ENCODE measurements at places on chromosomes 16 and 17.

GRCh38 chr17:17873450-17873991, 36.7 kb upstream of the SREBF1 start:
- DNase-seq, result no peak

- no peak for DNase-seq
Measured at GRCh38 chr17:64186171-64187092, 56.5 kb upstream of the ERN1 start.

DNA sequence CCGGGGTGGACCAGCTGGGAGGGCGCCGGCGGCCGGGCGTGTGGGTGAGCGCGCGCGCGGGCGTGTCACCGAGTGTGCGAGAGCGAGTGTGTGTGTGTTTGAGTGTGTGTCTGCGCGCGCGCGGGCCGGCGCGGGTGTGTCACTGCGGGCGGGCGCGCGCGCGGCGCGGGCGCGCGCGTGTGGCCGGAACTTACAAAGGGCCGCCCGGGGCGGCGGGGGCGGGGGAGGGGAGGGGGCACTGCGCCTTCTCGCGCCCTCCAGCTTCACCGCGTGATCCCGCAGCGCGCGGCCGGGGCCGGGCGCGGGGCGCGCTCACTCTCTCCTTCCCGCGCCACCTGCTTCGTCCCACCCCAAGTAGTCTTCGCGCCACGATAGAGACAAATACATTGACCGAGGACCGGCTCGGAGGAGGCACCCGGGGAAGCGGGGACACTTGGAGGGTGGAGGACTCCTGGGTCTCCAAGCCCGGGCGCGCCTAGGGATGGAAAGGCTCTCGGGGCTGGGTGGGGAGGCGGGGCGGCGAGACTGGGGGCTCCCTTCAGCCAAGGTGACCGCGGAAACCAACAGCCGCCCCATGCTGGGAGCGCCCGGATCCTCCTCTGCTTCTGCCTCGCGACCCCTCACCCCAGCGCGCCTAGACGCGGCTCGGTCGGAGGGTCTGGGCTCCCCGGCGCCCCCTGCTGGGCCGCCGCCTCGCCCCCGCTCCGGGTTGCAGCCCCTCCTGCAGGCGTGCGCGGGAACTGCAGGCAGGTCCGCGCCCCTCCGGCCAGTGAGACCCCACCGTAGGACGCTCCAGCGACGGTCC, at the start of gene SRCIN1:
TSS of gene SRCIN1 (minus strand) at position 112 of the 805 bp plus-strand sequence. CDS start 247 bp downstream, outside the sequence.
- DNase-seq, result peak; percentile 80

DNA sequence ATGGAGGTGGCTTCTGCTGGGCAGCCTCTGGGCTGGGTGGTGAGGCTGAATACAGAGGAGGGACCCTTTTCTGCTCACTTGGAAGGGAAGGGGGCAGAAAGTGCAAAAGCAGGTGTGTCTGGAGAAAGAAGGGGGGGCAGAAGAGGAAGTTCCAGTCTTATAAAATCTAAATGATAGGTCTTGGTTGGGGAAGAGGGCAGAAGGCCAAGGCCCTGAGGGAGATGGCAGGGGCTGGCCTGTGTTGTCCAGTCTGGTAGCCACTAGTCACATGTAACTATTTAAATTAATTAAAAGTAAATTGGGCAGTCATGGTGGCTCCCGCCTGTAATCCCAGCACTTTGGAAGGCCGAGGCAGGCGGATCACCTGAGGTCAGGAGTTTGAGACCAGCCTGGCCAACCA, 2.5 kb upstream of the CAMKK1 start:
- DNase-seq, result no peak

DNA sequence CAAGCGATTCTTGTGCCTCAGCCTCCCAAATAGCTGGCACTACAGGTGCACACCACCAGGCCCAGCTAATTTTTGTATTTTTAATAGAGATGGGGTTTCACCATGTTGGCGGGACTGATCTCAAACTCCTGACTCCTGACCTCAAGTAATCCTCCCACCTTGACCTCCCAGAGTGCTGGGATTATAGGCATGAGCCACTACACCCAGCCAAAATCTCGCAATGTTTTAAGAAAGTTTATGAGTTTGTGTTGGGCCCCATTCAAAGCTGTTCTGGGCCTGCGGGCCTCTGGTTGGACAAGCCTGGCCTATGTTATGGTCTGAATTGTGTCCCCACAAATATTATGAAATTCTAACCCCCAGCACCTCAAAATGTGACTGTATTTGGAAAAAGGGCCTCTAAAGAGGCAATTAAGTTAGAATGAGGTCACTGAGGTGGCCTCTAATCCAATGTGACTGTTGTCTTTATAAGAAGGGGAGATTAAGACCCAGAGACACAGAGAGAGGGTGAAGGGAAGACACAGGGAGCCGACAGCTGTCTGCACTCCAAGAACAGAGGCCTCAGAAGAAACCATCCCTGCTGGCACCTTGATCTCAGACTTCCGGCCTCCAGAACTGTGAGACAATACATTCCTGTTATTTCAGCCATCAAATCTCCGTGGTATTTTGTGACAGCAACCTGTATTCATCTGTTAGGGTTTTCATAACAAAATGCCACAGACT, 469.9 kb downstream of the HS3ST4 start:
- no peak for DNase-seq

GRCh38 chr16:1469693-1470201, 5.1 kb downstream of the CLCN7 start:
- no peak for DNase-seq

DNA sequence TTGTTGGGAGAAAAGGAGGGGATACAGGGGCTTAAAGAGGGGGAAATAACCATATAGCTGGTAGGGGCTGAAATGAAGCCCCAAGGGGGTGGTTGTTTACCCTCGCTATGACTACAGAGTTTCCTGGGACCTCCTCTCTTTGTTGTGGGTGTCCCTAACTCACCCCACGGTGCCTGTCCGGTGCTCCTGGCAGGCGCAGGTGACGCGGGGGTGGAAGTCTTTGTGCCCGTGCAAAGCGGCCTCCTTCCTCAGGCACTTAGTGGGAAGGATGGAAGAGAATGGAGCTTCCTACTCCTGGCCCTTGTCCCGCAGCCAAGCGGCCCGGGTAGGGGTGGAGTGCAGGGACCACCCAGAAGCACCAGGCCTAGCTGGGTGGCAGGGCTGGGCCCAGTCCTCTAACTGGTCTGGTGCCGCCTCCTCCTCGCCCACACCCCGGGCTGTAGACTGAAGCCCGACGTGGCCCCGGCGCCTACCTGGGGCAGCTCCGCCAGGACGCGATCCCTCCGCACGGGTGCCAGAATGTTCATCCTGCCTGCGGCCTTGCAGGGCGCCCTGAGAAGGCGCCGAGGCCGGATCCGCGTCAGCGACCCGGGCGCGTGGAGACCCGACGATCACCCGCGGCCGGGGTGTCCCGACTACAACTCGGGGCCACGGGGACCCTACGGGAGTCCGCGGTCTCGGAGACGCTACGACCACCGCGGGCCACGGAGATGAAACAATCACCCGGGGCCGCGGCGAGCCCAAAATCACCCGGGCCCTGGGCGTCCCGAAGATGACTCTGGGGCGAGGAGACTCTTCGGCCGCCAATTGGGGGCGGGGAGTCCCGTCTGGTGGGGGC, 709 bp downstream of the RAB34 start:
- DNase-seq, result no peak

DNA sequence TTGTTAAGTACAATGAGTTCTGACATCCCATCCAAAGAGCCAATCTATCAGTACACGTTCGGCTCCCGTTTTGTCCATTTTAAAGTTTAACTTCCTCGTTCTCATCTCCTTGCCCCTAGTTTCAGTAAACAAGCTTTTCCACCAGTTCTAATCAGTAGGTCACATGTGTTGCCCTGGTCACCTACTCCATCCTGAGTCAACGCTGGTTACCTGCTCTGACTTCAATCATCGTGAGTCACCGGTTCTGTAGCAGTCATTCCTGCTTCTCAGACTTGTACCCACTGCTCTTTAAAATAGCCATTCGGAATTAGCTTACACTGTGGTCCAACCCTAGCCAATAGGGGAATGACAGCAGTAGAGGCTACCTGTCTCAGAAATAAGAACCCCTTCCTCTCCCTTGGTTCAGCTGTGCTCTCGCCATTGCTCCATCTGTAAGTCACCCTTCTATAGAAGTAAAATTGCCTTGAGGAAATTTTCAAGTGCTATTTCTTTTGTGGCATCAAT, 191.0 kb downstream of the CPPED1 start:
- DNase-seq, result no peak

DNA sequence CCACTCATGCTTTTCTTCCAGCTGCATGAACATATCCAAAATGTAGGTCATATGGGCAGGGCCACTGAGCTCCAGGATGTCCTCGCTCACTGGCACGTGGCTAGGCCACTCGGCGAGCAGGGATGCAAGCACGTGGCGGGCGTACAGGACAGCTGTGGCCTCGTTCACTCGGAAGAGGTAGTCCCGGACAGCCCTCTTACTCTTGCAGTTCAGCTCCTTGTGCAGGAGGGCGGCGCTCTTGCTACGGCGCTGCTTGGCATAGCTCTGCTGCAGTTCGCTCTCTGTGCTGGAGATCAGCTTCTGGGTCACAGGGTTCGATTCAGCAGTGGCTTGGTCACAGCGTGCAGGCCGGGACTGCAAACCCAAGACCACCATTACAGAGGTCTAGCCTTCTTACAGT, 53.1 kb upstream of the ATP2A3 start:
- DNase-seq, result no peak

DNA sequence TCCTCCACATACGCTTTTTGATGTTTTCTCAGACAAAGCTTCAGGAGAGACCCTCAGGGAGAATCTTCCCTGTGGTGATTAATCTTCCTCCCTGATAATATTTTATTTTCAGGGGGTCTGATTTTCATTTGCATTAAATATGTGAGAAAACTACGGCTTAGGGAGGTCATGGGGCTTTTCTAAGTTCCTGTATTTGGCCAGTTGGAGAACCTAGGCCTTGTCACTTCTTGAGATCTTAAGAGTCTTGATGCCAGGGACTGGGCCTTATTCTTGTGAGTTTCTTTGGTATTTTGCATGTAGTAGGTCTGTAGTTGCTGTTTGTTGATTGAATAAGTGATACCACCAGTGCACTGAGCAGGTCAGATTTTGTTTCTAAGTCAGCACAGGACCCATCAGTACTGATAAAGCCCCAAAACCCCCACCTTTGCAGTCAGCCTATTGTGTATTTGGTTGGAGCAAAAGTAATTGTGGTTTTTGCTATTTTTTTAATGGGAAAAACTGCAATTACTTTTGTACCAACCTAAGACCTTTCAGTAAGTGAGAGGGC, 130.1 kb downstream of the PRKCA start:
- DNase-seq, result no peak

GRCh38 chr17:48835971-48836370, 5.1 kb downstream of the CALCOCO2 start:
- no peak for DNase-seq

- DNase-seq, result no peak
Measured at GRCh38 chr16:57592591-57593003, 35.8 kb upstream of the ADGRG1 start.

DNA sequence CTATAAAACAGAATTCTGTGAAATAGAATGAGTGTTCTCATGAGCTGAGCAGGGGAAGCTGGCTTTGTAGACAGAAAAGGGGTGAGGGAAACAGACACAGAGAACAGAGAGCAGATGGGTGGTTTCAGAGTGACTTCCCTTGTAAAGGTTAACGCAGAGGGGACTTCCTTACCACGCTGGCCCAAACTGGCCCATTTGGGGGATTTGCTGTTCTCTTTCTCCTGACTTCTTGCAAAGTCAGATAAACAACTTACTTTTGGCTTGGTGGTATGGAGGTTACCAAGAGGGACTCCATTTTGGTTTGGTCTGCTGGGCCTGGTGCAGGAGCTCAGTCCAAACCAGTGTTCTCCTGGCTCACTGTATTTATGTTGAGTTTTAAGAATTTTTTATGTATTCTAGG, 48.4 kb downstream of the SEC14L1 start:
- DNase-seq, result no peak

DNA sequence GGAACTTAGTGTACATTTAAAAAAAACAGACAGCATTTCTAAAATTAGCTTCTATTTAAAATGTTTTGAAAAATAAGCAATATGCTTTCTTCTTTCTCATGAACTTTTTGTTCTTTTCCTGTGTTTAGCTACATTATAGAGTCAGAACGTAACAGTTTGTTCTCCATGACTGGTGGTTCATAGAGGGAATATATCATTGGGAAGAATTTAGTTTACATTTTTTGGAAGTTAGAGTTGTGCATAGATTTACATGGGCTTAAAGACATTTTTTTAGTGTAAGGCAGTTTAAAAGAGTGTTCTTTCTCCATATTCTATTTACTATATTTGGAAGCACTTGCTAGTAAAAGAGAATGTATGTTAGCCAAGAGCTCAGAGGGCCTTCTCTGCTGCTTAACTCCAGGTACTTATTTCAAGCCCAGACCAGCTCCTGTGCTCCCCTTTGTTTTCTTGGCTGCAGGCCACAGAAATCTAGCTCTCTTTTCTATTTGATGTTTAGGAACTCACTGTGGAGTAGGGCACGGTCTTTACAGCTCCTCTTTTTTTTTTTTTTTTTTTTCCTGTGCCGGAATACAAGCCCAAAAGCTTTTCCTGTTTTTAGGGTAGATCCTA, 20.2 kb downstream of the AP2B1 start:
- no peak for DNase-seq

DNA sequence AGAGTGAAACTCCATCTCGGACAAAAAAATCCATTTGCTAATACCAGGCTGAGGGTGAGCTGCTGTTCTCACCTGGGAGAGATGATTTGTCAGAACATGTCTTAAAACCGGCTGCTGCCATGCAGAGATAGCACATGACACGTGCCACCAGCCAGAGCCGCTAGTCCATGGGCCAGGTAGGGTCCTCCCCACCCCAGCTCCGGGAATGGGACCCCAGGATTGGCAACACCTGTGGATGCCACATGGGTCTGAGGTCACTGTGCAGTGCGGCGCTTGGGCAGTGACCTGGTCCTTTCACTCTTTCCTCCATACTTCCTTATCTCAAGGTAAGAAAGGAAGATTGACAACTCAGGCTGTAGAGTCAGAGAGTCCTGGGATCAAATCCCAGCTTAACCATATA, 393.3 kb upstream of the TNRC6C start:
- DNase-seq, result no peak

DNA sequence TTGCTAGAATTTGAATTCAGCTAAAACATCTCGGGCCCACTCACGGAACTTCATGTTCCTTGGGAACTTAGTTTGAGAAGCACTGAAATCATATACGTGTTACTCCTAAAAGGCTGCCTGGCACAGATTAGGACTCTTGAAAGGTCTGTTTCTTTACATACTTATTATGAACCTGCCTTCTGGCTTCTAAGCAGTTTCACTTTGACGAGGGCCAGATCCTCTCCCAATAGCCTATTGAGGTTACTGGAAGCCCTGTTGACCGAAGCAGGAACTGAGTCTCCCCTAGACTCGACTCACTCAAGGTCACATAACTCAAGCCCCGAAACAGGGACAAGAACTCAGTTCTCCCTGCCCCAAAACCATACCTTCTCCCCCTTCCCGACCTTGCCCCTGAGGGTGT, 121.9 kb upstream of the PLCG2 start:
- no peak for DNase-seq
